ENCODE measurements at places on chromosomes 6 and 20.

DNA sequence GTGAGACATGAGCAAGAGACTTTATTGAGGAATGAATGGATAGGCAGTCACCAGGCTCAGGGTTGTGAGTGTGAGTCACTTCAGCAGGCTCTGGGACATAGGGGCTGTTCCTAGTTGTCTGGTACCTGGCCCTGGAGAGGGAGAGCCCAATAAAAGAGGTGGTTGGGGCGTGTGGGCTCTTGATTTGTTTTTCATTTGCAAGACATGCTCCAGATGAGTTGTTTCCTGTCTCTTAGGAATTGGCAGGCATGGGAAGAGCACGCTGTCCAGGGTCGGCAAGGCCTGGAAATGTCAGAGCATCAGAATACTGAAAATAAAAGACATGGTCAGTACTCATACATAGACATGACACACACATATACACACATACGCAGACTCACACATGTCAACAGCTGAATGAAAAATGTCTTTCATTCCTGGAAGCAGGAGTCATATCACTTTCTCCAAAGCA is 166.3 kb upstream of the SULF2 start:
- DNase-seq, result no peak

DNA sequence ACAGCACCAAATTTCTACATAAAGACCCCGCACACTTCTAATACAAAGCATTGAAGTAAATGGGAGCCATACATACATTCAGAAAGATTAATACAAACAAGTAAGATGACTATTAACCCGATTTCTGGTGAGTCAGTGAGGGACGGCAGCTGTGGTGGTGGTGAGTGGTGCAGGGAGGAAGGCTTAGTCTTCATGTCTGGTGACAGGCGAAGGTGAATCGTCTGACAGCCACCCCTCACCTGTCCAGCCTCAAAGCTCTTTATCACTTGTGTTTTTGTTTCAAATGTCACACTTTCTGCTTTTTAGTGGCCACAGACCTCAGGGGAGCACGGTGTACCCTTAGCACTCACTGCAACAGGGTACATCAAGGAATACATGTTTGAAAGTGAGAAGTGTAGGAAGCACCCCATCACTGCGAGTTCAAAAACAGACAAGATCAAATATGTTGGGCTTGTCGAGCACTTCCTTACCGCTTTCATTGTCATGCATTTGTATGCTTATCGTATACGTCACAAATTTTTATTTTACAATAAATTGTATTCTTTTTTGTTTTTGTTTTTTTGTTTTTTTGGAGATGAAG is 63.5 kb downstream of the IRF4 start:
- peak; percentile 24 for DNase-seq

DNA sequence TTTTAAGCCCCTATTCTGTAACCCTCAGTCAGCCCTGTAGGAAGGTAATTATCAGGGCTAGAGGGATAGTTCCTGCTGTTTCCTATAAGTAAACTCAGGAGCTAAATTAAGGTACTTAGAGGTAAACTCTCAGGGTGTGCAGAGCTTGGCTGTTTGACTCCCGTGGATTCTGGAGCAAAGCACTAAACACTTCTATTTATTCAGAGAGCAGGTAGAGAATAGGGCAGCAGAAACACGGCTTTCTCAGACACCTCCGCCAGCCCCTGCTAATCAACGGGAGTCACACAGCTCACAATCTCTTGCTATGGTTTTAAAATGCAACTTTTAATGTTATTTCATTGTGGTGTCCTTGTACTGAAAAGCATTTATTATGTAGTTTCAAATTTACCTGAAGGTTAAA is 21.8 kb downstream of the PRKN start:
- DNase-seq, result no peak

- DNase-seq, result peak; percentile 51
Measured at GRCh38 chr6:118649918-118650581, 1.3 kb downstream of the CEP85L start.

DNA sequence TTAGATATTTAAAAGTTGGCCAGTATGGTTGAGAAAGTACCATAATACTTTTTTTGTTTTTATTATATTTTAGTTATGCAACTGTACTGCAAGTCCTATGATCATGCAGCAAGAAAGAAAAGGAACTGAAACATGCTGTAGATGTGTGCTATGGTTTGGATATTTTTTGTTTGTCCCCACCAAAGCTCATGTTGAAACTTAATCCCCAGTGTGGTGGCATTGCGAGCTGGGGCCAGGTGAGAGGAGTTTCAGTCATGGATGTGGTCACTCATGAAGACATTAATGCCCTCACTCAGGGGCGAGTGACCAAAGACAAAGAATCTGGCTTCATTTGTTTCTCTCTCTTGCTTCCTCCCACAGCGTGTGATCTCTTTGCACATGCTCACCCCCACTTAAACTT is 393.9 kb downstream of the PAX1 start:
- DNase-seq, result no peak

- DNase-seq, result no peak
Measured at GRCh38 chr20:57672164-57672563, 37.7 kb downstream of the PMEPA1 start.

DNA sequence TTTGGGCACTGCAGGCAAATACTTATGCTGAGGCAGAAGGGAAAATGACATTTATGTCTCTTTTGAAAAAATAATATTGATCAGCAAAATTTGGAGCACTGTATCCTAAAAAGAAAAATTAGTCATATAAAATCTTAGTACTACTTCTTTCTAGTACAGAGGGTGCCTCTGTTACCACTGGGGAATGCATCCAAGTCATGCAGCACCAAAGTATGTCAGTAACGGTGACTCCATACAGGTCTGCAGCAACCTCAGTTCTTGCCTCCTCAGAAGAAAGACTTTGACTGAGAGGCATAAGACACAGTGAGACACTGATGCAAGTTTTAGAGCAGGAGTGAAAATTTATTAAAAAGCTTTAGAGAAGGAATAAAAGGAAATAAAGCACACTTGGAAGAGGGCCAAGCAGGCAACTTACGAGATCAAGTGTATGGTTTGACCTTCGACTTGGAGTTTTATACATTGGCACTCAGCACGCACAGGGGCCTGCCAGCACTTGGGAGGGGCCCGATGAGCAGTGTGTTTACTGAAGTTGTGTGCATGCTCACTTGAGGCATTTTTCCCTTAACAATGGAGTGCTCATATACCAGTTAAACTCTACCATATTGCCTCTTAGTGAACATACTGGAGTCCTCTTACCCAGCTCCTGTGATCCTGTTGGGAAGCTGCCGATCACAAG is 1244.8 kb downstream of the EPHA7 start:
- DNase-seq, result no peak

DNA sequence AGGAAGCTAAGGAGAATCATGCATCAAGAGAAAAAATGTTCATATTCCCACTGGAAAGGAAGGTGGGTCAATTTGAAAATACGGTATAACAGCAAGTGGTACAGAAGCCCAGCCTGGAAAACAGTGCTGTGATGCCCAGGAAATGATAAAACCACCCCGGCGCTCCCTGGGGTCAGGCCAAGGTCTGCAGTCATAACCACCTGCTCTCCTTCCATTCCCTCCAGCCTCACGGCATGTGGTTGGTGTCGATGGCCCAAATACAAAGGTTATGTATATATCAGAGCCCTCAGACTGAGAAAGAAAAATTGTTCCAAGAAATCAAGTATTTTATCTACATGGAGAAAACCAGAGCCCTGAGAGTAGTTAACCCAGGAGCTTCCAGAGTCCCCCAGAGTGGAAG is 208.1 kb upstream of the CDYL start:
- DNase-seq, result no peak

DNA sequence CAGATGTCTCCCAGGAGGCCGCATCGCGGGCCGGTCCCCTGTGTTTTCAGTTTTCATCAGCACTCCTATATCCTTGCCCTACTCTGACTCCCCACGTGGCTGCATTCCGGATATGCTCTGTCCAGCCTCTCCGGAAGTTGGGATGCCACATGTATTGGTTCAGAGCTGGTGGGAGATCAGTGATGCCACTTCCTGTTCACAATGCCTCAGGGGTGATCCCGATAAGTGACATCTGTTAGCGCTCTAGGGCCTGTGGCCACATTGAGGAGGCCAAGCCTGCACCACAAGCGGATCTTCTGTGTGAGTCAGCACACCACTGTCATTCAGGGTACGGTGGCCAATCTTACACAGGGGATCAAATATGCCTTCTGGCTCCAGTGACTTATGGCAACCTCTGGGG is 57.8 kb downstream of the PPP1R3G start:
- no peak for DNase-seq

DNA sequence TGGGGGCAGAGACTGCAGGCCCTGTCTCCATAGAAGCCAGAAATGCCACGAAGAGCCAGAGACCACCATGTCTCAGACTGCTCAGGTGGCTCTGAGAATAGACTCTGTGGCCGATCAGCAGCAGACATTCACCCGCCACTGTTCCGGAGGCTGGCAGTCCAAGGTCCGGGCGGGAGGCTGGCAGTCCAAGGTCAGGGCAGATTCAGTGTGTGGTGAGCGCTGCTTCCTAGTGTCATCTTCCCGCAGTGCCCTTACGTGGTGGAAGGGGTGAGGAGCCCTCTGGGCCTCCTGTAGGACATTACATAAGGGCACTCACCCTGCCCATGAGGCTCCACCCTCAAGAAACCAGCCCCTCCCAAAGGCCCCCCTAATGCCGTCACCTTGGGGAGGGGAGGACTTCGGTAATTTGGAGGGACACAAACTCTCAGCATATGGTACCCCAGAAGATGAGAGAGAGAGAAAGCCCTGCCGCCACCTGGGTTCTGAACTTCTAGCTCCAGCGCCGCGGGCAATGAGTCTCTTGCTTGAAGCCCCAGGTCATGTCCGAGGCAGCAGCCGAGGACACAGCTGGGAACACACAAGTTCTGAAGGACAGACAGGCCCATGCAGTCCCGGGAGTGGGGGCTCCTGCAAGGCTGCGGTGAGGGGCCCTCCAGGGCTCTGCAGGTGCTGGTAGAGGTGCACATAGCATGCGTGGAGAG is 36.4 kb downstream of the DACT2 start:
- no peak for DNase-seq

DNA sequence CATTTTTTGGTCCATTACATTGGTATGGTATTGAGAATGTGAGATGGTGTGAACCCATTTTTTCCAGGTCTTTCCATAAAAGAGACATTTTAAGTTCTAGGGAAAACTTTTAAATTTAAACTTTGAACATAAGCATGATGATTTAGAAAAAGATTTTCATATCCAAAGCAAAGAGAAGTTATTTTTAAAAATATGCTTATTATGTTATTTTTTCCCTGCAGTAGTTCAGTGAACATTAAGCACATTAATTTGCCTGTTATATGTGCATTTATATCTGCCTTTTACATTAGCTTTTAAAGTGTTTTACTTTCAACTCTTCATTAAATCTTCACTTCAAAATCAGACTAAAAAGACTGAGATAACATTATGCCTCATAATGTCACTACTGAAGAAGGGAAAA is 116.7 kb downstream of the AHI1 start:
- DNase-seq, result no peak

GRCh38 chr6:129672341-129672682 is 37.7 kb downstream of the ARHGAP18 start:
- DNase-seq, result no peak
